ENCODE measurements at places on chromosomes 1 and 21.
A peak's percentile ranks its signal among the peaks of the same experiment; 100 is the strongest.

- no peak for DNase-seq
Observed at GRCh38 chr1:53308506-53308905, 19.4 kb downstream of the LRP8 start.

GRCh38 chr1:109615879-109616278 is 3.5 kb downstream of the GNAT2 start:
- peak; percentile 28 for DNase-seq

DNA sequence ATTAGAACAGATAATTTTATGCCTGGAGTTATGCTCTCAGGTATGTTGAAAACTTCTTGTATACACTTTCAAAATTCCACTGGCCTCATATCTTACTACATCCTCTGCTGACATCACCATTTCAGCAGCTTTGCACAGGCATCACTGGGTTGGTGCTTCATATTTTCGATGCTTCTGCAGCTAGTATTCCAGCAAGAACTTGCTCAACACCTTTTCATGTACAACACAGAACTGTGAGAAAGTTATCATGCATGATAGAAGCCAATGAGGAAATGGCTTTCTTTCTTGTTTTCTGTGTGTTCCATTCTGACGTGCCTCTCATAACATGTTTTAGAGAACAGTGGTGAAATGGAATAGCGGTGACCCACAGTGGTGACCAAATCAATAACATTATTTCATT is 5.1 kb upstream of the GBP5 start:
- DNase-seq: peak; percentile 52

- no peak for DNase-seq
Observed at GRCh38 chr1:74356493-74356892, 121.3 kb downstream of the TNNI3K start.

All from CD4-positive, alpha-beta T cell treated with Interleukin-4 for 4 hours (primary cell).